ENCODE measurements at places on chromosomes 6 and 20.
A peak's percentile ranks its signal among the peaks of the same experiment; 100 is the strongest.

- DNase-seq: no peak
- H3K4me3 ChIP-seq: no peak overlapping the region
- H3K36me3 ChIP-seq: no peaks in the 10 kb centered on the region
- no peaks in the 10 kb centered on the region for H3K4me1 ChIP-seq
Observed at GRCh38 chr6:154447954-154448353, 62.5 kb downstream of the CNKSR3 start.

GRCh38 chr6:100417036-100417435 is 47.7 kb downstream of the SIM1 start:
- H3K4me3 ChIP-seq: no peak overlapping the region
- no peaks in the 10 kb centered on the region for H3K36me3 ChIP-seq
- DNase-seq: no peak
- H3K27me3 ChIP-seq: no peaks in the 10 kb centered on the region

DNA sequence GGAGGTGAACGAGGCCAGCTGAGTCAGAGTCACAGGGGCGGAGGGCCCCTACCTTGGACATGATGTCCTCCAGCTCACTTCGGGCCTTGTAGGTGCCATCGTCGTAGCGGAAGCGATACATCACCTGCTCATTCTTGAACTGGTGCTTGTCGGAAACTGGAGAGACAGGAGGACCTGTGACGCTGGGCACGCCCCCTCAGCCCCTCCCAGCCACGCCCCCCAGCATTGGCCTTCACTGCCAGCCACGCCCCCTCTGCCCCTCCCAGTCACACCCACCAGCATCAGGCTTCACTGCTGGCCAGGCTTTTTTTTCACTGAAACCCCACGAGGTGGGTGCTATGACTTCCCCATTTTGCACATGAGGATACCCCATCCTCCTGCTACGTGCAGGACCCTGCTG is 148.2 kb downstream of the PREX1 start:
- no peak overlapping the region for H3K4me3 ChIP-seq
- no peaks in the 10 kb centered on the region for H3K36me3 ChIP-seq
- no peak for DNase-seq
- no peak overlapping the region for H3K27ac ChIP-seq
- H3K4me1 ChIP-seq: peaks cover 9% of the 10 kb centered on the region

DNA sequence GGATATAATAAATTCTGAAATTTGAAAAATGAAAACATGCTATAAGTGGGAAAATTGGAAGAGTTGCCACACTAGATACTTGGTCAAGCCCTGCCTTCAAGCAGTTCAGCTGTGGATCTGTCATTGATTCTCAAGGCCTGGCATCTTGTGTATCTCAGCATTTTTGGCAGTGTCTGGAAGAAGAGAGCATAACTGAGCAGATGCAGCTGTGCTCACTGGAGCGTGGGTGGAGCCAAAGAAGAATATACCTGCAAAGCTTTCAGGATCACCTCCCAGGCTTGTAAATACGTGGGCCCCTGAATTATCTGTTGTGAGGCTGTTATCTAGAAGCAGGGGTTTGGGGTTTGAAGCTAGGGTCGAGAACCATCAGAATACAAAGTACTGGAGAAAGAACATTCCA is 31.3 kb upstream of the CHD6 start:
- no peak overlapping the region for H3K4me3 ChIP-seq
- H3K27me3 ChIP-seq: no peaks in the 10 kb centered on the region
- no peaks in the 10 kb centered on the region for H3K36me3 ChIP-seq

GRCh38 chr6:119160911-119161310 is 82.4 kb upstream of the FAM184A start:
- H3K4me1 ChIP-seq: no peaks in the 10 kb centered on the region
- no peak for DNase-seq
- H3K27me3 ChIP-seq: peaks cover 3% of the 10 kb centered on the region
- H3K4me3 ChIP-seq: no peak overlapping the region

GRCh38 chr6:4459996-4460395 is 316.2 kb upstream of the CDYL start:
- H3K4me3 ChIP-seq: no peak overlapping the region
- no peak for DNase-seq
- H3K4me1 ChIP-seq: peaks cover 9% of the 10 kb centered on the region
- H3K27ac ChIP-seq: peak overlapping the region; percentile 59

GRCh38 chr20:64113444-64113775 is 6.0 kb upstream of the NPBWR2 start:
- H3K4me1 ChIP-seq: no peaks in the 10 kb centered on the region
- no peaks in the 10 kb centered on the region for H3K36me3 ChIP-seq
- no peak overlapping the region for H3K27ac ChIP-seq
- no peaks in the 10 kb centered on the region for H3K27me3 ChIP-seq

GRCh38 chr6:170286246-170286933 is 4.5 kb downstream of the DLL1 start:
- no peak overlapping the region for H3K4me3 ChIP-seq
- no peaks in the 10 kb centered on the region for H3K27me3 ChIP-seq
- H3K4me1 ChIP-seq: peaks cover 4% of the 10 kb centered on the region
- H3K27ac ChIP-seq: no peak overlapping the region

GRCh38 chr20:513429-513828 is 30.2 kb downstream of the CSNK2A1 start:
- no peaks in the 10 kb centered on the region for H3K27me3 ChIP-seq
- H3K27ac ChIP-seq: no peak overlapping the region
- H3K36me3 ChIP-seq: peaks cover 24% of the 10 kb centered on the region
- no peak overlapping the region for H3K4me3 ChIP-seq
- no peak for DNase-seq
- H3K4me1 ChIP-seq: peaks cover 8% of the 10 kb centered on the region

- no peak overlapping the region for H3K27ac ChIP-seq
- no peaks in the 10 kb centered on the region for H3K36me3 ChIP-seq
- no peak overlapping the region for H3K4me3 ChIP-seq
Observed at GRCh38 chr20:20265210-20265609, 102.7 kb upstream of the INSM1 start.

DNA sequence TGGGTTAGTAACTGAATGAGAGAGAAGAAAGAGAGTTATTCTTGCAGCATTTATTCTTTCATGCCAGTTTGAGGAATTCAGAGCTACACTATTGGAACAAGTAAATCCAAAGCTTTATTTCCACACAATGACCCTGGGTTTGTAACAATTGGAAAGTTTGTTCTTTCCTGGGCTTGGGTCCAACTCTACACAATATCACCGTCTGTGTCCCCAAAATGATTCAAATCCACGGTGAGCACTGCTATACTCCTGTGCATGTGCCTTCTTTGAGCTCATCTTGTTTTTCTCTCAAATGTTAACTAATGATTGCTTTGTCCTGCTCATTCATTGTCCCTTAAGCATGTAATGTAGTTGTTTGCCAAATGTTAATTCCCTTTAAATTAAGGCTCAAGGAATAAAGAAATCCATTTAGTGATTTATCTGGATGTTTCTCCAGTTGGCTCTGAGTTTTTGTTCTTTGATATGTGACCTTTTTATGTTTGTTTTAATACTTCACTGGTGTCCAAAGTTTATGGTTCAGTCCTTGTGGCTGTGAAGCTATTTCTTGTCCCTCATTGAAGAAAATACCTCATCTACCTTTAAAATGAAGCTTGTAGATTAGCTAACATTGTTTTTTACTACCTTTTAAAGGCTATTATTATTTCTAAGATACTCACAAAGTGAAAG is 20.5 kb upstream of the CRISP3 start:
- H3K27ac ChIP-seq: no peak overlapping the region
- H3K4me1 ChIP-seq: no peaks in the 10 kb centered on the region
- no peaks in the 10 kb centered on the region for H3K27me3 ChIP-seq

GRCh38 chr6:4511641-4512020 is 264.6 kb upstream of the CDYL start:
- no peak overlapping the region for H3K4me3 ChIP-seq
- no peaks in the 10 kb centered on the region for H3K4me1 ChIP-seq
- no peak overlapping the region for H3K27ac ChIP-seq

GRCh38 chr20:32792316-32792715 is 27.4 kb upstream of the MAPRE1 start:
- H3K4me3 ChIP-seq: no peak overlapping the region
- H3K27me3 ChIP-seq: no peaks in the 10 kb centered on the region
- no peaks in the 10 kb centered on the region for H3K36me3 ChIP-seq
- H3K27ac ChIP-seq: no peak overlapping the region
- H3K4me1 ChIP-seq: no peaks in the 10 kb centered on the region

- no peak overlapping the region for H3K4me3 ChIP-seq
- no peaks in the 10 kb centered on the region for H3K27me3 ChIP-seq
- H3K27ac ChIP-seq: no peak overlapping the region
- no peak for DNase-seq
Observed at GRCh38 chr6:118678866-118679265, 27.5 kb upstream of the CEP85L start.

DNA sequence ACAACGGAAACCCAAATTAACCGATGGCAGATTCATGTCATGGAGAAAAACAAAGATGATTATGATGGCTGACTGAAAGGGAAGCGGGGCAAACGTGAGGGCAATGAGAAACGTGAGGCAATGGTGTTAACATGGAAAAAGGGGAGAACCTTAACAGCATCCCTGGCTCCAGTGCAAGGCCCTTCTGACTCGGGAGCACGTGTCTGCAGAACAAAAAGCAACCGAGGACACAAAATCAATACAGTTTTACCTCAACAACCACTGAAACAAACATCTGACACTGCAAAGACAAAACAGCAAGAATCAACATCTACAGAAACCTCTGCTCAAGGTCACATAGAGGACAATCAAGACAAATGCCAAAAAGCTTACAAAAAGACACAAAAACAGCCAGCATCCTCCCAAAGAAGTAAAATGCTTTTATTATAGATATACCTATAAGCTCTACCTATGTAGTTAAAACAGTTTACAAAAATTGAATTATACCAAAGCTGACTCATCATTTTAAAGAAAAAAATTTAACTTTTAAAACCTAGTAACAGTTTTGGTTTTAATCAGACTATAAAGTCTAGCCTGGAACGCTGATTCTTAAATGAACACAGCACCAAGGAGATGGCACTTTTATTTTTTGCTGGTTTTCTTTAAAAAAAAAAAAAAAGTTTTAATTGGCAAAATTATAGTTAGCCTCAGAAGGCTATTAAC is 43.1 kb downstream of the SMLR1 start:
- DNase-seq: no peak
- H3K27ac ChIP-seq: no peak overlapping the region
- no peaks in the 10 kb centered on the region for H3K4me1 ChIP-seq
- no peaks in the 10 kb centered on the region for H3K27me3 ChIP-seq

- no peak overlapping the region for H3K4me3 ChIP-seq
- peaks cover 4% of the 10 kb centered on the region for H3K4me1 ChIP-seq
Observed at GRCh38 chr6:40444811-40445210, 142.4 kb downstream of the LRFN2 start.

- no peaks in the 10 kb centered on the region for H3K36me3 ChIP-seq
- no peaks in the 10 kb centered on the region for H3K27me3 ChIP-seq
- H3K27ac ChIP-seq: no peak overlapping the region
- DNase-seq: no peak
- H3K4me1 ChIP-seq: no peaks in the 10 kb centered on the region
Observed at GRCh38 chr6:131257104-131257503, 121.8 kb downstream of the AKAP7 start.

- no peak overlapping the region for H3K27ac ChIP-seq
- no peak for DNase-seq
- no peak overlapping the region for H3K4me3 ChIP-seq
Observed at GRCh38 chr6:16413399-16413798, 175.0 kb downstream of the GMPR start.

GRCh38 chr20:61757678-61758563 is 307.8 kb downstream of the TAF4 start:
- peaks cover 9% of the 10 kb centered on the region for H3K4me1 ChIP-seq
- H3K27me3 ChIP-seq: no peaks in the 10 kb centered on the region
- no peak overlapping the region for H3K4me3 ChIP-seq
- peak; percentile 82 for DNase-seq

DNA sequence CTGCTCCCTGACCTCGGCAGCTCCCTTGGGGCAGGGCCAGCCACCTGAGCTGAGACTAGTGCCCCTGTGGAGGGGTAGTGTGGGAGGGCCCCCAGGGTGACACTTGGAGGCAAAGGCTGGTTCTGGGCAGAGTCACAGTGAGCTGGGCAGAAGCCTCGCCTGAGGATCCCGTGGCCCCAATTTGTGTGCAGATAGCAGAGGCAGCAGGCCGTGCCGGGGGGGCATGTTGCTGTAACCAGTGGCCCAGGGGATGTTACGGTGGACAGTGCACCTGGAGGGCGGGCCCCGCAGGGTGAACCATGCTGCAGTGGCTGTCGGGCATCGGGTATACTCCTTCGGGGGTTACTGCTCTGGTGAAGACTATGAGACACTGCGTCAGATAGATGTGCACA is 2.9 kb downstream of the KLHDC3 start:
- H3K27ac ChIP-seq: no peak overlapping the region
- H3K4me3 ChIP-seq: no peak overlapping the region
- DNase-seq: no peak
- peaks cover 9% of the 10 kb centered on the region for H3K4me1 ChIP-seq
- no peaks in the 10 kb centered on the region for H3K27me3 ChIP-seq

DNA sequence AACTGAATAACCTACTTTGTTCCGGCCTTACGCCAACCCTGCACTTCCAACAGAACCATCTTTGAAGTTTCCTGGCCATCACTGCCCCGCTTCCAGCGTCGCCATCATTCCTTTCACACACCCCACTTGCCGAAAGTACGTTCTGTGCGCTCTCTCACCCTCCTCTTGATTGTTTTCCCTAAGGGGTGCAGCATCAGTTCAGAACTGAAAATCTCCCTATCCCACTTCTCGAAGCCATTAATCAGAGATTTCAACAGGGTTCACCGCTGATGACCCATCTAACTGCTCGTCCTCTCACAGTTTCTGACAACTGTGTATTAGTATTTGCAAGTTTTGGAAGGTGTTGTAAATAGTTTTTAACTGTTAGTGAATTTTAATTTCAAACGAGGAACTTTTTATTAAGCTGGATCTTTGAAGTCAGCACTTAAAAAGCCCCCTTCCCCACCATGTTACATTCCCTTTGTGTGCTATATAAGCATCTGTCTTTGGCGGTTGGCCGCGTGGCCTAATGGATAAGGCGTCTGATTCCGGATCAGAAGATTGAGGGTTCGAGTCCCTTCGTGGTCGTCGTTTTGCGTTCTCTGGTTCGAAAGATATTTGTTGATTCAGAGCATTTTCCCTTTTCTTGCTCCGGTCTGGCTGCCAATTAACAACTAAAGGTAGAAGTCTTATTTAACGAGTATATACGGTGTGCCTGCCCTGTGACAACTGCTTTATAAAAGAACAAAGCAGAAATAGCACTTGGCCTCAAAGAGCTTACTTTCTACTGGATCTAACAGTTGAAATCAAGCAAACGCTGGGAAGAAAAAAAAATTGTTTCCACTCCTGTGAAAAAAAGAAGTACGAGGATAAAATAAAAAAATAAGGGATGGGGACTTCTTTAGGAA is 42.6 kb downstream of the TRIM27 start:
- H3K4me3 ChIP-seq: peak overlapping the region; percentile 50
- DNase-seq: no peak
- no peaks in the 10 kb centered on the region for H3K27me3 ChIP-seq
- H3K27ac ChIP-seq: no peak overlapping the region
- H3K36me3 ChIP-seq: no peaks in the 10 kb centered on the region
- peaks cover 3% of the 10 kb centered on the region for H3K4me1 ChIP-seq

Data from RWPE2 (cell line).